ENCODE measurements at places on chromosomes 3 and 15. TPM values are rescaled to one million over a fixed set of nuclear protein-coding genes. Genes with fewer than 3 reads are reported as not detected.

- no peaks in the 10 kb centered on the region for H3K36me3 ChIP-seq
- no peaks in the 10 kb centered on the region for H3K27me3 ChIP-seq
- no peak overlapping the region for H3K27ac ChIP-seq
- H3K4me3 ChIP-seq, result no peak overlapping the region
- H3K4me1 ChIP-seq, result no peaks in the 10 kb centered on the region
These were observed 1173.1 kb downstream of the NSUN3 start for GRCh38 chr3:95235916-95236315.

DNA sequence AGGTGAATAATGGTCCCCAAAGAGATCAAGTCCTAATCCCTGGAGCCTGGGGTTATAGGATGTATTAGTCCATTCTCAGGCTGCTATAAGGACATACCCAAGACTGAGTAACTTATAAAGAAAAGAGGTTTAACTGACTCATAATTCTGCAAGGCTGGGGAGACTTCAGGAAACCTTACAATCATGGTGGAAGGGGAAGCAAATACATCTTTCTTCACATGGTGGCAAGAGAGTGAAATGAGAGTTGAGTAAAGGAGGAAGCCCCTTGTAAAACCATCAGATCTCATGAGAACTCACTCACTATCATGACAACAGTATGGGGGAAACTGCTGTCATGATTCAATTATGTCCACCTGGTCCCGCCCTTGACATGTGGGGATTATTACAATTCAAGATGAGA is 142.9 kb upstream of the ANKRD28 start:
- DNase-seq, result no peak
- no peaks in the 10 kb centered on the region for H3K36me3 ChIP-seq
- H3K27me3 ChIP-seq, result no peaks in the 10 kb centered on the region
- H3K4me3 ChIP-seq, result no peak overlapping the region
- no peaks in the 10 kb centered on the region for H3K4me1 ChIP-seq

DNA sequence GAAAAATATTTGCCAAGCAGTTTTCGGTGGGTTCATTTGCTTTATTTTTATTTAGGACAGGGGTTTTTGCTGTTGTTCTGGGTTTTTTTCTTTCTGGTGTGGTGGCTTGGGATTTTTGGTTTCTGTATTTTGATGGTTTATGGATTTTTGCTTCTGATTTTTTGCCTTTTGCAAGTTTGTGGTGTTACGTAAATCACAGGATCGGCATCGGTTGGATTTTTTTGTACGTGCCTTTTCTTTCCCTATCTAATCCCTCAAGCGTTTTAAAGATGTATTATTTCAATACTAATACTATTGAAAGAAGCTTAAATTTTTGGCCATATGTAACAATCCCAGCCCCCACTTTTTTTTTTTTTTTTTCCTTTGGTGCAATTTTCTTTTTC is 782 bp upstream of the BCL6 start:
- H3K36me3 ChIP-seq, result no peaks in the 10 kb centered on the region
- peaks cover 35% of the 10 kb centered on the region for H3K4me1 ChIP-seq
- DNase-seq, result no peak
- no peaks in the 10 kb centered on the region for H3K27me3 ChIP-seq
- peak overlapping the region; percentile 99 for H3K27ac ChIP-seq
- peak overlapping the region; percentile 62 for H3K4me3 ChIP-seq

DNA sequence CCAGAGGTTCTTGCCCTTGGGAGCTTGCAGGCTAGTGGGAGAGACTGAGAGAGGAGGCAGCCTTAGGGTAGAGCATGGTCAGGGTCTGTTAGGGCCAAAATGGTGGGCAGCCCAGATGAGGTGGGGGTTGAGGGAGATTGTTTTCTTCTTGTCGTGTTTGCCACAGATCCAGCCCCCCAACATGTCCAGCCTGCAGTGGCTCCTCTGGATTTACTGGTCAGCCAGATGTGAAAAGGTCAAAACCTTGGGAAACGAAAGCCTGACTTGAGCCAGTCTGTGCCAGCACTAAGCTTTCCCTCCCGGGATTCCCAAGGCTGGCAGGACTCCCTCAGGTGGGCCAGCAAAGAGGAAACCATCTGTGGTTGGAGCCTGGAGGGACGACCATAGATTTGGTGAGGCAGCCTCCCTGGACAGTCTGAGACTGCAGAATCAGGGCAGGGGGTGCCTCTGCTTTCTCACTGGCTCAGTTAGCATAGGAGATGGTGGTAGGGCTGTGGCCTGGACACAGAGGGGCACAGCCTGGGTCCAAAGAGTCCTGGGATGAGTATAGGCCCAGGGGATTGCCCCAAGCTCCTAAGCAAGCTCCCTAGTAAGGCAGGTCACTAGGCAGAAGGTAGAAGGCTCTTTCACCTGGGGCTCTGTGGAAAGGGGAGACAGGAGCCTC is 51.2 kb upstream of the PRR23C start:
- H3K27ac ChIP-seq, result no peak overlapping the region
- no peaks in the 10 kb centered on the region for H3K36me3 ChIP-seq
- H3K4me3 ChIP-seq, result no peak overlapping the region
- no peaks in the 10 kb centered on the region for H3K4me1 ChIP-seq
- DNase-seq, result no peak

SLC51B gene
- not detected for total RNA-seq

GRCh38 chr3:118618247-118619040 is 416.2 kb downstream of the IGSF11 start:
- H3K4me1 ChIP-seq, result no peaks in the 10 kb centered on the region
- no peak overlapping the region for H3K27ac ChIP-seq
- H3K4me3 ChIP-seq, result no peak overlapping the region
- no peak for DNase-seq

DNA sequence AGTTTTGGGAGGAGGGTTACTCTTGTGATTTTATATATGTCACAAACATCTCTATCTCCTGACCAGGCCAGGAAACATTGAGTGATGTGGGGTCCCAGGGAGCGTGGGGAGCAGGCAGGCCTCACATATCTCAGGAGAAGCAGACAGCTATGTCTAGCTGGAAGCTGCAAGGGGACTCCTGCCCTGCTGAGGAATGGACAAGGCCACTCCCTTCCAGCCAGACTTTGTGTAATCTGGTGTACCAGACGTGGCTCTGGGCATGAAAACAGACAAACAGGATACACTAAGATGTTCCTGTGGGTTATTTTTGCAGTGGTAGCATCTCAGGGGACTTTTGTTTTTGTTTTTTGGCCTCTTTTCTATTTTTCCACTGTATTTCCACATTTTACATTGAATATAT is 23.2 kb downstream of the CYP8B1 start:
- no peaks in the 10 kb centered on the region for H3K27me3 ChIP-seq
- H3K4me1 ChIP-seq, result no peaks in the 10 kb centered on the region
- no peaks in the 10 kb centered on the region for H3K36me3 ChIP-seq
- H3K4me3 ChIP-seq, result no peak overlapping the region
- H3K27ac ChIP-seq, result no peak overlapping the region

CPEB1 gene
- total RNA-seq, result 1.0 TPM

RARRES1 gene
- 44.6 TPM for total RNA-seq

DNA sequence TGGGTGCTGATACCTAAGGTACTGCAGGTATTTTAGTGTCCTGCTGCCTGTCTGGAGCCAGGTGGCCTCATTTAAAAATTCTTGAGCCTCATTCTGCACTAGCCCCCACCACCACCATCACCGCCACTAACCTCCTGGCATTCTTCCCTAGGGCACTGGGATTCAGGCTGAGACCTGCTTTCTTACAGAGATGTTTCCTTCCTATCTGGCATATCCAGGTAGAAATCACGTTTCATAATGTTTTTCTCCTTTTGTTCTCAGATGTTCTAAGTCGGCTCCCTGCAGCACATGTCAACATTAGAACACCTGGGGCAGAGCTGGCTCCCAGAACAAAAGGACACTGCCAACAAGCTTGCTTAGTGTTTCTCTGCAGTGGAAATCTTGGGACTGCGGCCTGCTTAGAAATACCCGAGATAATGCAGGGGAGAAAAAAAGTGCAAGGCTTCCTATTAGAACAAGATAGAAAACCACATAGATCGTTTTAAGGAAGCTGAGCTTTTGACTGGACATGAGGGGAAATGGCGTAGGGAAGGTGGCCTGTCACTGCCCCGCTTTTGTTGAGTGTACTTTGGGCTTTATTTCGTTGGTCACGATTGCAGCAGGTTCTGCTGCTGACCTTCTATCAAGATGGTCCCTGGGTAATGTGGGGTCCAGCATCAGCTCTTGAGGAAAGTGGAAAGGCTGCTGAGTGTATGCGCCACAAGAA is 59.6 kb upstream of the PPARG start:
- no peak overlapping the region for H3K4me3 ChIP-seq
- DNase-seq, result no peak
- no peaks in the 10 kb centered on the region for H3K27me3 ChIP-seq
- H3K4me1 ChIP-seq, result peaks cover 15% of the 10 kb centered on the region
- peak overlapping the region; percentile 77 for H3K27ac ChIP-seq
- H3K36me3 ChIP-seq, result no peaks in the 10 kb centered on the region

GRCh38 chr3:7764115-7764514 is 737.5 kb upstream of the LMCD1 start:
- no peaks in the 10 kb centered on the region for H3K36me3 ChIP-seq
- H3K27me3 ChIP-seq, result no peaks in the 10 kb centered on the region
- H3K27ac ChIP-seq, result no peak overlapping the region
- no peak overlapping the region for H3K4me3 ChIP-seq
- no peaks in the 10 kb centered on the region for H3K4me1 ChIP-seq

CHDH gene
- total RNA-seq, result 18.8 TPM

GRCh38 chr15:34436956-34437442 is 609 bp downstream of the GOLGA8A start:
- H3K27me3 ChIP-seq, result peaks cover 11% of the 10 kb centered on the region
- H3K4me1 ChIP-seq, result peaks cover 17% of the 10 kb centered on the region
- no peaks in the 10 kb centered on the region for H3K36me3 ChIP-seq
- H3K4me3 ChIP-seq, result peak overlapping the region; percentile 83
- no peak overlapping the region for H3K27ac ChIP-seq

- no peaks in the 10 kb centered on the region for H3K27me3 ChIP-seq
- peak; percentile 93 for DNase-seq
- H3K36me3 ChIP-seq, result peaks cover 5% of the 10 kb centered on the region
- H3K4me1 ChIP-seq, result peaks cover 42% of the 10 kb centered on the region
- peak overlapping the region; percentile 75 for H3K4me3 ChIP-seq
These were observed 533 bp downstream of the ARF4 start for GRCh38 chr3:57596495-57597126.

- H3K27ac ChIP-seq, result no peak overlapping the region
- no peaks in the 10 kb centered on the region for H3K4me1 ChIP-seq
- H3K36me3 ChIP-seq, result no peaks in the 10 kb centered on the region
- no peaks in the 10 kb centered on the region for H3K27me3 ChIP-seq
- no peak overlapping the region for H3K4me3 ChIP-seq
These were observed 189.2 kb downstream of the ECT2 start for GRCh38 chr3:172939651-172940293.

NGRN gene
- 65.4 TPM for total RNA-seq

- no peaks in the 10 kb centered on the region for H3K36me3 ChIP-seq
- H3K27ac ChIP-seq, result peak overlapping the region; percentile 67
- H3K27me3 ChIP-seq, result no peaks in the 10 kb centered on the region
These were observed 18.1 kb upstream of the PTPN23 start for GRCh38 chr3:47362701-47363100.

GRCh38 chr3:29608414-29609327 is 327.8 kb downstream of the RBMS3 start:
- DNase-seq, result no peak
- no peaks in the 10 kb centered on the region for H3K4me1 ChIP-seq
- H3K36me3 ChIP-seq, result no peaks in the 10 kb centered on the region

GRCh38 chr3:74529145-74529544 is 85.3 kb downstream of the CNTN3 start:
- DNase-seq, result no peak
- H3K4me3 ChIP-seq, result no peak overlapping the region
- no peak overlapping the region for H3K27ac ChIP-seq
- H3K36me3 ChIP-seq, result no peaks in the 10 kb centered on the region
- no peaks in the 10 kb centered on the region for H3K27me3 ChIP-seq

GRCh38 chr3:190444006-190444405 is 5.7 kb downstream of the TMEM207 start:
- H3K4me3 ChIP-seq, result no peak overlapping the region
- H3K27me3 ChIP-seq, result no peaks in the 10 kb centered on the region
- H3K4me1 ChIP-seq, result peaks cover 5% of the 10 kb centered on the region
- H3K36me3 ChIP-seq, result no peaks in the 10 kb centered on the region
- no peak for DNase-seq
